ENCODE measurements at places on chromosomes 6 and 20.

DNA sequence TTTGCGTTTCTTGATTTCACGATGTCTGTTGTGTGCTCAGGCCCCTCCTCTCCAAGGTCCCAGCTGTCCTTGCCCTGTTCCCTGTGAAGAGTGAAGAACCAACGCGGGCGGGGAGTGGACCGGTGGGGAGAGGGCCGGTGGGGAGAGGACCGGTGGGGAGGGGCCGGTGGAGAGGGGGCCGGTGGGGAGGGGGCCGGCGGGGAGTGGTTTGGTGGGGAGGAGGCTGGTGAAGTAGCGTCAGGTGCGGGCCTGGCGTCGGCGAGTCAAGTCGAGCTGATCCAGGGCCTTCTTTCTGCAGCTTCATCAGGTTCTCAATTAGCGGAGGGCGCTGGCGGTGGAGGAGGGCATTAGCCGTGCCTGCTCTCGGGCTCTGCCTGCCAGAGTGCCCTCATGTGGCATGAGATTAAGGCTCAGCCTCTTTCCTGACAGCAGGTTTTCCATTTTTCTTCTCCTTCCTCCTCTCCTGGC, 21.2 kb upstream of the BHLHE23 start:
- DNase-seq, result no peak

DNA sequence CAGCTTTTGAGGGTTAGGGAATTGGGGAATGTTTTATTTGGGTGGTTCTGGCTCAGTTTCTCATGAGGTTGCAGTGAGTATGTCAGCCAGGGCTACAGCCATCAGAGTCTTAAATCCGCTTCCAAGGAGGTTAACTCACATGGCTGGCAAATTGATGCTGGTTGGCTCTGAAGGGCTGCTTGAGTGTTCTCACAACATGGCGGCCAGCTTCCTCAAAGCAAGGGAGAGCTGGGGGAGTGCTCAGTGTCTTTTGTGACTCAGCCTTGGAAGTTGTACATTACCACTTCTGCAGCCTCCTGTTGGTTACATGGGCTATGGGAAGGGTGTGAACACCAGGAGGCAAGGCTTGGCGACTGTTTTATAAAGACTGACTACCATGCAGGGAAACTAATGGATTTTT, 17.8 kb upstream of the PPP1R3G start:
- DNase-seq, result no peak

DNA sequence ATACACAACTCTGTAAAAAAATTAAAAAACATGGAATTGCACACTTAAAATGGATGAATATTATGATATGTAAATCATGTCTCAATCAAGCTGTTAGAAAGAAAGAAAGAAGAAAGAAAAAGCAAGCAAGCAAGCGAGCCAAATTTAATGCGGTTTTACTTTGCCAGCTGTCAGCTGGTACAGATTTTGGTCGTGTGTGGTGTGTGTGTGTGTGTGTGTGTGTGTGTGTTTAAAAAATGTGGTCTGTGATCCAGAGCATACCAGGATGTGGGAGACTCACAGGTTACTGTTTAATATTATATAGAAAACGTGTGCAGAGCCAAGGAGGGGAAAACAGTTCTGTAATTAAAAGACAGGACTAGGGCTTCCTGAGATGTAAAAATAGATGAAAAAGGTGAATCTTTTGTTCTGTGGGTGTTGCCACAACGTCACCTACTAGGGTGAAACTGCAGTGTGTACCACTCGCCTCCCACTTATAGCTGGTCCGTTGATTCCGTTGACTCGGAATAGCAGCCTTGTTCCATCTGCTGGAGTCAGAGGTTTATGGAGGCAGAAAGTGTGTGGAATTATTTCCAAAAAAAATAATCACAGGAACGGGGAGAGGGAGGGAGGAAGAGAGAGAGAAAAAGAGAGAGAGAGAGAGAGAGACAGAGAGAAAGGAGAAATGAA, 197.7 kb downstream of the BCAS1 start:
- peak; percentile 59 for DNase-seq

GRCh38 chr20:55934146-55934545, 71.2 kb downstream of the CBLN4 start:
- no peak for DNase-seq

GRCh38 chr6:161166677-161167076, 107.2 kb downstream of the AGPAT4 start:
- DNase-seq, result no peak

DNA sequence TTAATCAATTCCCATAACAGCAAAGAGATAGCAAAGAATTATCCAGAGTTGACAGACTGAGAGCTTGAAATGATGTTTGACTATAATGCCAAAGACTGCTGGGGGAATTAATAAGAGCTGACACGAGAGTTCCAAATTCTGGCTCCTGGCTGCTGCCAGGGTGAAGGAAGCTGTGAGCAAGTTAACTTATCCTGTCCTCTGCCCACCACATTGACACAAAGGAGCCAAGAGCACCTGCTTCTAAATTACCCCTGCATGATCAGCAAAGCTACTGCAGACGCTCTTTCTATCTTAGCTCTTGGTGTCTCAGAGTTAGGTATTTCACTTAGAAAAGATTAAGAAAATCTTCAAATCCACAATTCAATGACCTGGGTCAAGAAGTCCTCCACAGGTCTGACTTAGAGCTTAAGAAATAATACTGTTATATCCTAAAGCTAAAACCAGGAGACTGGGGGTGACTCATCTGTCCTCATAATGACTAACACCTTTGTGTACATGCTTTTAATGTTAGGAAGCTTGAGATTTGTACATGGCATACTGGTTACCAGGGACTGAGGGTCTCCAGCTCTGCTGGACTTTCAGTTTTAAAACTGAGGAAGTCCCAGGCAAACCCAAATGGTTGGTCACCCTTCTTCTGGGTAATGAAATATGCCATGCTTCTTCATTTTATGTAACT, 13.2 kb upstream of the FRK start:
- no peak for DNase-seq

GRCh38 chr6:84825461-84825860, 61.1 kb upstream of the TBX18 start:
- no peak for DNase-seq

- DNase-seq, result peak; percentile 81
These were observed 54.2 kb upstream of the HLA-A start for GRCh38 chr6:29887819-29888776.

DNA sequence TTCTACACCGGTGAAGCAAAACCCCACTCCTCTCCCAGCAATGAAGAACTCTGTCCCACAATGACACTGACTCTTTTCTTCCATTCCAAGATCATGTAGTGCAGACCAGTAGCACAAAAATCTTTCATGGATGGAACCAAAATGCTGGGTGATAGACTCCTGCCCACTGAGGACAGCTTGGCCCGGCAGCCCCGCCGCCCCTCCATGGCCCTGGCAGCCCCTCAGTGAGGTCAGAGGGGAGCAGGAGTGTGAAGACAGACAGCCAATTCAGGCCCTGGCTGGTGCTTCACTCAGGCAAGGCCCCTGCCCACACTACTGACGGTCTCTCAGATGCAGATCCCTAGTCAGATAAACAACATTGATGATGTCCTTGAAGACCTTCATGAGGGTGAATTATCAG, 131.9 kb upstream of the SYNDIG1 start:
- DNase-seq, result no peak

- DNase-seq, result no peak
These were observed 21.3 kb upstream of the HLA-DRB5 start for GRCh38 chr6:32551410-32551809.

DNA sequence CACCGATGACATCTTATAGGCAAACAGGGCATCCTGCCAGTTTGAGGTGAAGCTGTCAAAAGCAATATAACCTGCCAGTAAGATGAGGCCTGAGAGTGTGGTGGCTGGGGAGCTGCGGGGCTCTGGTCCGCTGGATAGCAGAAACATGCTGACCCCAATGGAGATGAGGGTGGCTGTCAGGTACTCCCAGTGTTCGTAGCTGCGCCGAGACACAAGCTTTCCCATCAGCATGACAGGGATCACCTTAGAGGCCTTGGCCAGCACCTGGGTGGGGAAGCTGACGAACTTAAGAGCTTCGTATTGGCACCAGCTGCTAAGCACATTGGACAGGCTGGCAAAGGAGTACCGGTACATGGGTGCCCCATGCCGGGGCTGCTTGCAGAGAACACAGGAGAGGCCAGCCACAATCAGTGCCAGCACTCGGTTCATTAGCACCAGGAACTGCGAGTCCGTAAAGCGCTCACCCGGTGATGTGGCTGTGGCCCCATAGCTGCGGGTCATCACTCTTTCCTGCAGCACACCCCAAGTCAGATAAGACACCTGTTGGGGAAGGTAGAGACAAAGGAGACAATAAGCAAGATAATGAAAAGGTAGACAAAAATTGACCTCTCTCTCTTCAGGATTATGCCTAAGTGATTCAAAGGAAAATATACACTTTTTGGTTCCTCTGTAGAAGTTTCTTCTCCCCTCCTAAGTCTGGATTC, 2.1 kb downstream of the SLC35B2 start:
- no peak for DNase-seq

GRCh38 chr6:116465246-116465645, 4.1 kb downstream of the CALHM6 start:
- DNase-seq, result no peak

- no peak for DNase-seq
These were observed 81.2 kb upstream of the VSTM2L start for GRCh38 chr20:37821696-37822095.

DNA sequence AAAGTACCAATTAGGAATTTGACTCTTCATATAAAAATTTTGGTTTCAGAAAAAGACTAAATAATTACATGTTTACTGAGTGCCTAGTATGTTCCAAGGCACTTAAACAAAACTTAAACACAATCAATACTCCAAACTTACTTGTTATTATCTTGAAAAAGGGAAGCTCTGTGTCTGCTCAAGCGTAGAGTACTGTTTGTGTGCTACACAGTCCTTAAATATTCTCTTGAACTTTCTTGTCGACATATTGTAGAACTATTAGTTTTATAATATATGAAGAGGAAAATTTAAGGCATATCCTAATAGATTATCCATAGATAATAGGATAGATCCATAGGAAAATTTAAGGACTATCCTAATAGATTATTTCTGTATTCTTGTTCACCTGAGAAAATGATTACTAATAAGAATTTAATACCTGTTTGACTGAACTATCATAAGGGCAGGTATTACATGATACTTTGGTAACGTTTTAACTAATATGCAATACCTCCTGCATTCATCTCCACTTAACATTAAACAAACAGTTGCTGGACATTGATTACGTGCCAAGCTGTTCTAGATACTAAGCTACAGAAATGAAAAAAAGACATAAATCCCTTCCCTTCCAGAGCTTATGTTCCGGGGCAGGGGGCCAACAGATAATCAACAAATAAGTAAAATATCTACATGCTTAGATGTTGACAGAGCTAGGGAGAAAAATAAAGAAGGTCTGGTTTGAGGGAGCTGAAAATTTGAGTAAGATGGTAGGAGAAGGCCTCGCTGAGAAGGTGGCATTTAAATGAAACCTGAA, 115.2 kb upstream of the BCLAF1 start:
- no peak for DNase-seq

- DNase-seq, result no peak
These were observed 757.1 kb upstream of the SLC35B3 start for GRCh38 chr6:9192405-9192909.

DNA sequence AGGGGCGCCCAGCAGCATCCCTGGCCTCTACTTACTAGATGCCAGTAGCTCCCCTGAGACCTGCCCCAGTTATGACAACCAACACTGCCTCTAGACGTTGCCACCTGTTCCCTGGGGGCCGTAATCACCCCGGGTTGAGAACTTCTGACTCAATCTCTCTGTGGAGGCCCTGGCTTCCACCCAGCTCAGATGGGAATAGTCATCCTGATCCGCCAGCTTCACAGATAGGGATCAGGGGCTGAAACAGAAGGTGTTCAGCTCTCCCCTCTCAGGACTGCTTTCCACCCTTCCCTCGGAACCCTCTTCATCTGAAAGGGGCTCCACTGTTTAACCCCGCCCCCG, 3.3 kb downstream of the CAPN11 start:
- no peak for DNase-seq

- peak; percentile 63 for DNase-seq
These were observed 1.1 kb downstream of the TCP11 start for GRCh38 chr6:35139924-35140638.

GRCh38 chr20:54416770-54417169, 58.6 kb upstream of the DOK5 start:
- no peak for DNase-seq

DNA sequence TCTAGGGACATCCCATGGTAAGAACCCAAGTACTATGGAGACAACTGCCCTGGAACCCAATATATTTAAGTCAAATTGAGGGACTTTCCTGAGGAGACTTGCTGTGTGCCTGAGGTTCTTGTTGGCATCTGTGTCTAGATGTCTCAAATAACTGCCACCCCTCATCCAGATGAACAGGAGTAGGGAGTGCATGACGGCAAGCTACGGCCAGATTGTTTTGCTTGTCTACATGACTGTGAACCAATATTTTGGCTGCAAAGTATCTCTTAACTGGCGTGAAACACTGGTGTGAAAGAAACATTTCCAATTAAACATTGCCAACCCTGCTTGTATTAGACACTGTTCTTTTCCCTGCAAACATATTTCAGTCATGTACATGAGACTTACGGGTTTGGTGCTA, 52.4 kb upstream of the SIM1 start:
- DNase-seq, result no peak

- no peak for DNase-seq
These were observed 64.8 kb downstream of the VIP start for GRCh38 chr6:152815230-152815872.

- DNase-seq, result no peak
These were observed at the start of gene HSPA12B for GRCh38 chr20:3732327-3733118. TSS of gene HSPA12B (plus strand) at chr20:3732685. CDS start at chr20:3738675, 5,990 bp downstream.

DNA sequence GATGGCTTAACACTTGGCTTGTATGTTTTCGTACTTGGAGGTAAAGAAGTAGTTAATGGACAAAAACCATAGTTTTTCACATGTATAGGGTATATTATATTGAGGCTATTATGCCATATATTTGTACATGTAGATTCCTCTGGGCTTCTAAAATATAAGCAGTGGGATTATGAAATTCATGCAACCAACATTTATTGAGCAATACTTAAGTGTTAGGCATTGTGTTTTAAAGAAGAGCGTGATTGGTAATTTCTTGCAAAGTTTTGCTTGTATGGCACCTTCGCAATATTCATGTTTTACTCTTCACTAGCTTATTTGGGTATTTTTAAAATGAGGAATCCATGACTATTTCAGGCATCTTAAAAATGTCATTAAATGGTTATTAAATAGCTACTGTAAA, 2.5 kb downstream of the TULP4 start:
- DNase-seq, result no peak

DNA sequence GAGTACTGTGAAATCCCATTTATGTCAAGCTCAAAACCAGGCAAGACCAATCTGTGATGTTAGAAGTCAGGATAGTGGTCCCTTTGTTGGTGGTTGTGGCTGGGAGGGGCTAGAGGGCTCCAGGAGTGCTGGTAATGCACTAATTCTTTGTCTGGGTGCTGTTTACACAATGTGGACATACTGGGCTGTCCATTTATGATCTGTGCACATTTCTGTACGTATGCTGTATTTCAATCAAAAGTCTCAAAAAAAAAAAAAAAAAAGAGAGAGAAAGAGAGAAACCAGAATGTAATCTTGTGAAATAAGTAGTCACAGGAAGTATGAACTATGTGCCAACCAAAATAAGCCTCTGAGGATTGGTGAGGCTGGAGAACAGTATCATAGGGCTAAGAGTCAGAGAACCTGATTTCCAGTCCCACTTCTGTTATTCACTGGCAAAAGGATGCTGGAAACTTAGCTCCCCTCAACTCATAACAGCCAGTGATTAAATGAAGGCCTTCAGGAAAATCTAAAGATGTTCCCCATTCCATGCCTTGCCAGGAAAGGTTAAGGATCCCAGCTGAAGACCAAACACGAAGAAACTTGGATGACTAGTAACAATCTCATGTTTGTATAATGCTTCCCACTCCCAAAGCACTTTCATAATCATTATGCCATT, 19.6 kb upstream of the TRAM2 start:
- no peak for DNase-seq

GRCh38 chr6:90537723-90538258, 49.1 kb downstream of the MAP3K7 start:
- DNase-seq, result no peak

Data from activated CD4-positive, alpha-beta T cell treated with anti-CD3 and anti-CD28 coated beads, Interleukin-2, Interleukin-4, amounts not matched to agents 100 ng/mL and 50 ng/mL, durations not matched to agents 16 hours and 8 hours (primary cell).